ENCODE measurements at places on chromosomes 1 and 21. TPM values are rescaled to one million over a fixed set of nuclear protein-coding genes. Genes with fewer than 3 reads are reported as not detected.

GRCh38 chr1:169701261-169702005 is 10.0 kb downstream of the SELL start:
- no peak for DNase-seq

GRCh38 chr1:76381450-76382097 is 307.0 kb downstream of the ST6GALNAC3 start:
- DNase-seq: no peak

- no peak for DNase-seq
Observed at GRCh38 chr1:18452550-18452949, 28.2 kb upstream of the KLHDC7A start.

DNA sequence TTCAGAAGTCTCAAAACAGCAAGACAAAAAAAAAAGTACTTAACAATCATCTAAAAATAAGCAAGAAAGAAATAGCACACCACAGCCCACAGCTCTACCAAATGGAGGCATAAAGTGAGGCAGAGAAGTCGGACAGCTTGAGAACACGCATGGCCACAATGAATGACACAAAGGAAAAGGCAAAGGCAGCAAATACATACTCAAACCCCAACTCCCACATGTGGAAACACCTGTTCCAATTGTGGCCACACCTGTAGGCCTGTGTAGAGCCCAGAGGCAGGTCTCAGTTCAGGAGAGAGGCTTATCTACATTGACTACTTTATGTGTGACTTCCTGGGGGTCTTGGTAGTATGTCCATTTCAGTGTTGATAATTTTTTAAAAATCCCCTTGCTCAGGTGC is 543.5 kb downstream of the LMO4 start:
- DNase-seq: no peak

- no peak for DNase-seq
Observed at GRCh38 chr1:115331558-115332331, 6.3 kb downstream of the NGF start.

GRCh38 chr1:116915086-116915661 is 5.5 kb downstream of the PTGFRN start:
- DNase-seq: peak; percentile 41

- no peak for DNase-seq
Observed at GRCh38 chr1:166870584-166870983, 5.5 kb downstream of the TADA1 start.

GRIK3 gene
- 0.10 TPM for total RNA-seq

DNA sequence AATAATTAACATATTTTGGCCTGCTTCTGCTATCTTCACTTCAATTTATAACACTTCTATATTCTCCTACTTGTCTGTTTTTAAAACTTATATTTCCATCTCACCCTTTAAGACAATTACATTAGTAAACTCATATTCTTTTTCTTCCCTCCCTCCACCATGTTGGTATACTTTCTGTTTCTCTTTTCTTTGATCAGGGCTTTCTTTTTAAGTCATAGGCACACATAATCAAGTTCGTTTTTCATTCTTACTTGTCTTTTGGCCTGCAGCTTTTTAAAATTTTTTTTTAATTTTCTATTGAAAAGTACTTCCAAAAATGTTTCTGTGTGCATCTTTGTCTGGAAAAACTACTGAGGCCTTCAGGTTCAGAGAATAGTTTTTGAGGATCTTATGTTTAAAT is 2.3 kb downstream of the PYHIN1 start:
- DNase-seq: no peak

FMOD gene
- 11.5 TPM for total RNA-seq

DNA sequence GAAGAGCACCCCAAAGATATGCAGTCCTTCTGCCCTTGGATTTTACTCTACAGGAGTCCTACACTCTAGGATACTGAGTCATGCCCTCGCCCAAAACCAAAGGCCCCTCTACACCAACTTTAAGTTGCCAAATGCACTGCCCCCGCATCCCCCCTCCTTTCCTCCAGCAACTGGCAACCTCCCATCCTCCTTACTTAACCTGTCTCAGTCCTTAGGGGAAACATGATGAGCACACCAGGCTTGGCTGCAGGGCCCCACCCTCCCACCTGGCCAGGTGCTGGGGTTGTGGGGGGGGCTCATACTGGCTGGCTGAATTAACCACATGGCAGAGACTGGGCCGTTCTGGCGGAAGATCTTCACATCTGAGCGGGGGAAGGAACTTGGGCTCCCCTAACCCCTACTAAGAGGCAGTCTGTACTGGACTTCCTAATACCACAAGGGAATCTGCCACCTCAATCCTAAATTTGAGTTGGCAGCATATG is 1.2 kb downstream of the HDGF start:
- no peak for DNase-seq

AHDC1 gene
- total RNA-seq: 41.8 TPM

- DNase-seq: no peak
Observed at GRCh38 chr21:25560271-25560685, 47.0 kb downstream of the MRPL39 start.

- no peak for DNase-seq
Observed at GRCh38 chr1:198175423-198176170, 18.8 kb downstream of the NEK7 start.
